Activated CD4-positive, CD25-positive, alpha-beta regulatory T cell treated with anti-CD3 and anti-CD28 coated beads, Interleukin-2, amount 50 U/mL, for 24 hours (primary cell): ENCODE measurements at places on chromosomes 2 and 18.

DNA sequence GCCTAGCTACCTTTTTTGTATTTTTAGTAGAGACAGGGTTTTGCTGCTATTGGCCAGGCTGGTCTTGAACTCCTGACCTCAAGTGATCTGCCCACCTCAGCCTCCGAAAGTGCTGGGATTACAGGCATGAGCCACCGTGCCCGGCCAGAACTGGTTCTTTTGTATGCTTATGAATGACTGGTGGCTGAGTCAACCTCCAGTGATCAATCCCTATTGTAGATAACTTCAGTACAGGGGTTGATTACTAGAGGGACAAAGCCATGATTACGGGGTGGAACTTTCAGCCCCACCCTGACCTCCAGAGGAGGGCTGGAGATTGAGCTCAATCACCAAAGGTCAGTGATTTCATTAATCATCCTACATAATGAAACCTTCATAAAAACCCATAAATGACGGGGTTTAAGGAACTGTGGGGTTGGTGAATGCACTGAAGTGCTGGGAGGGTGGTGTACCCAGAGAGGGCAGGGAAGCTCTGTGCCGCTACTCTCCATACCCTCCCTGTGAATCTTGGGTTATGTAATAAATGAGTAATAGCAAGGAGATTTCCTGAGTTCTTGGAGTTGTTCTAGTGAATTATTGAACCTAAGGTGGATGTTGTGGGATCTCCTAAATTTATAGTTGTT lies 281.8 kb upstream of the CXCR4 start:
- ATAC-seq: no peak

GRCh38 chr2:3572620-3573019 lies 2.4 kb upstream of the RPS7 start:
- ATAC-seq: no peak

DNA sequence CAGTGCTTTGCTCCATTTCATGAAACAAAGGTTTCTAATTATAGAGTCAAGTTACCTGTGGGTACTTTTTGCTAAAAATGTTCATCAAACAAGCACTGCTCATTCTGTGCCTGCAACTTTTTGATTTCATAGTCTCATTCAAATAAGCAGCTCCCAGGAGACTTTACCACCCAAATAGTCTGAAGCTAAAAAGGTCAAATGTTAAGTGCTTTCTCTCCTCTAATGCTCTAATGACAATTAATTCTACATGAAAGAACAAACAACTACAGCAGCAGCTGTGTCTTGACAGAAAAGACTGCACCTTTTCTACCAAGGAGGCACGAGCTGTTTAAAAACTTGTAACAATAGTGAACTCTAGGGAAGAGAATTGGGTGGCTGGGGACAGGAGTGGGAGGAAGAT lies 65.3 kb downstream of the CCDC93 start:
- no peak for ATAC-seq

- no peak for ATAC-seq
These were observed 24.8 kb downstream of the SOCS6 start for GRCh38 chr18:70313640-70314039.

- ATAC-seq: no peak
These were observed 70.3 kb upstream of the IL1R2 start for GRCh38 chr2:101921319-101921952.

DNA sequence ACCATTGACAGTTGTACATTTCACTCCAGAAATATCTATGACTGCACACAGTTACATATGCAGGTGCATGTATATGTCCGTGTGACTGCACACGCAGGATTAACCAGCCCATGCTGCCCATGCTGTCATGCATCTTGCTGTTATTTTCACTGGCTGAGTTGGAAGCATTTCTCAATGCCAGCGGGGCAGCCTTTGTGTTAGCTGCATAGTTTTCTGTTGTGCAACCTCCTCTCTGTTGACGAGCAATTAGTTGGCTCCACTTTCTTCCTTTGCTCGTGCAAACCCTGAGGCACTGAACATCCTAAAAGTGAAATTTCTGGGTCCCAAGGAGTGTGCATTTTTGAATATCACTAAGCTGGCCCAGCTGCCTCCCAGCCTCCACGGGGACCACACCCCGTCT lies 133.4 kb upstream of the GLI2 start:
- ATAC-seq: no peak
